ENCODE measurements at places on chromosomes 3 and 15. TPM values are rescaled to one million over a fixed set of nuclear protein-coding genes. Genes with fewer than 3 reads are reported as not detected.

The PATL2 gene
- 1.3 TPM for total RNA-seq

The AADACL2 gene
- total RNA-seq = under 0.01 TPM

The SEMA3G gene
- under 0.01 TPM for total RNA-seq

The ACTRT3 gene
- total RNA-seq = 6.1 TPM

The CD47 gene
- total RNA-seq = 54.7 TPM

The NPAP1 gene
- not detected for total RNA-seq

The BUB1B gene
- 5.4 TPM for total RNA-seq
